Epithelial cell of proximal tubule (primary cell): ENCODE measurements at places on chromosomes 7 and 10.

DNA sequence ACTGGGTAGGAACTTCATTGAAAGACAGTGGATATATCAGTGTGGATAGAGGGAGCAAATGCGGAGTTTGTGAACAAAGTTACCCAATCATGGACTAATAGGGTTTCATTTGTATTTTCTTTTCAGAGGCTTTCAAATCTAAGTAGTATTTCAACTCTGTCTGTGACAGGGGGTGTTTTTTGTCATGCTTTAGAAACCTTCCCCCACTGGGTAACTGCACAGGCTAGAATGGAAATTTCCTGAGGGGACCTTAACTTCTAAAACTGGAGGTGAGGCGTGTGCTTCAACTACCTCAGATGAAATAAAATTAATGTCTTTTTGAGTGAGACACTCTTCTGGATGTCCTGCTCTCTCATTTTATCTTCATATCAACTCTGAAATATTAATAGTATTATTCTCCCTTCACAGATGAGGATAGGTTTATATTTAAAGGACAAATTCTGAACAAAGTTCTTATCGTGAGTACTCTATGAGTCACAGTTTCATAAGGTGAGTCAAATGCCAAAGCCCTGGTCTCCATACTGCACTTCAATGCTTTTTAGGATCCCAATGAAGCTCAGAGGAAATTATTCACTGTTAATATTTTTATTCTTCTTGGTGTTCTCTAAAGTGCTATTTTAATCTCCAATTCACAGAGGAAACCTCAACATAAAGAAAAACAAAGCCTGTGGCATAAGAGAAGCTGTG is 770.6 kb downstream of the CCSER2 start:
- no peak for DNase-seq

GRCh38 chr10:2925631-2926030 is 141.7 kb upstream of the PFKP start:
- DNase-seq: no peak

DNA sequence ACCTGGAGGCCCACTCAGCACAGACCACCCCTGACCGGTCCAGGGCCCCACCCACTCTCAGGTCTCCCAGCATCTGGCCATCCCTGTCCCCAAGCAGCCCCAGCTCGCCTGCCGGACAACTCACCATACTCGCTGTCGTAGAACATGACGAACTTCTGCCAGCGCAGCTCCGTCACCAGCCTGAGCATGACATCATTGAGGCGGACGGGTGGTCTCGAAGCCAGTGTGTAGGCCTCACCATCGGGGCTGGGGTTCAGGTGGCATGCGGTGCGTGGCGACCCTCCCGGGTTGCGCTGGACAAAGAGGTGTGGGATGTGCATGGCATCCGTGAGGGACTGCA is 160.4 kb downstream of the GRID1 start:
- DNase-seq: no peak

DNA sequence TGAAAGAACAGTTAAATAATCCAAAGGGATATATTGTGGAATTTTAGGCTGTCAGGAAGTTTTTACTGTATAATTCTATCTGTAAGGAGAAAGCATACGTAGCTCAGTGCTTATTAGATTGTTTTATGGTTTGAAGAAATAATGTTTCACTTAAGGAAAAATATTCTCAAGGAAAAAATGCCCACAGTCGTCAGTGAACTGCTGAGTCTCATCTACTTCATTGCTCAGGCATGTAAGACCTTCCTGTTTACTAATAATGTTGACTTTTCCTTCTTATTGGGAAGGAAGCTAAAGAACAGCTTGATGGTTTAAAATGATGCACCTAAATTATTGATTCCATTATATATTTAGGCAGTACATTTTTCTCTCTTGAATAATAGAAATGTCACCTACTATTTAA is 304.2 kb downstream of the SDK1 start:
- peak; percentile 39 for DNase-seq

DNA sequence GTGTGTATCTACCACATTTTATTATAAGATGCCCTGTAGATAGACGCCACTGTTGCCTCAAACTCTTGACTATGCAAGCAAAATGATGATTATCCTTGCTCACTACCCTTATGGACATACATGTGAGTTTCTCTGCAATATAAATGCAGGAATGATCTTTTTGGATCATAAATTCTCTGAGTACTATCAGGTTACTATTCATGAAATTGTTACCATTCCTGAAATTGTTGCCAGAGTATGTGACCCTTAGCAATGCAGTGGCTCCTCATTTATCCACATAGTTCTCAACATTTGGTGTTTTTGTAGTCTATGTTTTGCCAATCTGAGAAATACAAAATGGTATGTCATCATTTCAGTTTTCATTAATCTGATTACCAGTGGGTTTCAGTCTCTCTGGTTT is 166.2 kb upstream of the FAM3C start:
- DNase-seq: no peak

DNA sequence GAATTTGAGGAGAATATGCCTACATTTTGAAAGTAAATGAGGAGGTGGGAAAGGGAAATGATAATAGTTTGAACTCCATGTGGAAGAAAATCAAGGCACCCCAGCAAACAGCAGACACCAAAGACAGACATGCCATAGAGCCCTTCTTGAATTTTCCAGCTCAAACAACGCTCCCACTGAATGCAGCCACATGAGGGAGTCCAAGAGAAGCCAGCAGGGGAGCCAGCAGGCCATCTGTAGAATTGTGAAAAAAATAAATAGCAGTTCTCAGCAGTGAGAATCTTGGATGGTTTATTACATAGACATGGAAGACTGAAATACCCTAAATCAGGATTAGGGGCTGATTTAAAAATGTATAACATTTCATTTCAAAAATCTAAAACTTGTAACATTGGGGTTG is 1567.3 kb upstream of the LRRTM3 start:
- DNase-seq: peak; percentile 4

- DNase-seq: no peak
Observed at GRCh38 chr7:15684871-15685270, 1.6 kb downstream of the MEOX2 start.

- no peak for DNase-seq
Observed at GRCh38 chr7:4702961-4703512, 20.9 kb downstream of the FOXK1 start.

- DNase-seq: no peak
Observed at GRCh38 chr10:16436367-16436757, 448 bp upstream of the PTER start.

- no peak for DNase-seq
Observed at GRCh38 chr7:80392229-80393169, 119.4 kb downstream of the GNAT3 start.

GRCh38 chr10:4568086-4568485 is 257.9 kb upstream of the AKR1E2 start:
- DNase-seq: no peak

GRCh38 chr7:43590862-43591557 is 8.1 kb downstream of the STK17A start:
- no peak for DNase-seq

- DNase-seq: no peak
Observed at GRCh38 chr7:55071411-55072175, 52.8 kb downstream of the EGFR start.

GRCh38 chr10:75127471-75127870 is 16.0 kb downstream of the SAMD8 start:
- no peak for DNase-seq

- no peak for DNase-seq
Observed at GRCh38 chr7:36944838-36945237, 220.5 kb upstream of the AOAH start.

GRCh38 chr10:68550747-68551411 is 9.3 kb upstream of the TET1 start:
- no peak for DNase-seq

DNA sequence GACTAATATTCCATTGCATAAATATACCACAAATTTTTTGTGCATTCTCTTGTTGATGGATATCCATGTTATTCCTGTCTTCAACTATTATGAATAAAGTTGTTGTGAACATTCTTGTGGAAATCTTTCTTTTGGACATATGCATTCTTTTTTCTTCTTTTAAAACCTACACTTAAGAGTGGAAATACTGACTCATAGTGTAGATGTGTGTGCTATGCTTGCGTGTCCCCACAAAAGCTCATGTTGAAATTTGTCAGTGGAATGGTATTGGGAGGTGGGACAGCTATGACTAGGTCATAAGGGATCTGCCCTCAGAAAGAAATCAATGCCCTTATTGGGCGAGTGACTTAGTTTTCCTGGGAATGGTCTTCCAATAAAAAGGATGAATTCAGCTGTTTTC is 203.6 kb upstream of the PRSS58 start:
- no peak for DNase-seq

DNA sequence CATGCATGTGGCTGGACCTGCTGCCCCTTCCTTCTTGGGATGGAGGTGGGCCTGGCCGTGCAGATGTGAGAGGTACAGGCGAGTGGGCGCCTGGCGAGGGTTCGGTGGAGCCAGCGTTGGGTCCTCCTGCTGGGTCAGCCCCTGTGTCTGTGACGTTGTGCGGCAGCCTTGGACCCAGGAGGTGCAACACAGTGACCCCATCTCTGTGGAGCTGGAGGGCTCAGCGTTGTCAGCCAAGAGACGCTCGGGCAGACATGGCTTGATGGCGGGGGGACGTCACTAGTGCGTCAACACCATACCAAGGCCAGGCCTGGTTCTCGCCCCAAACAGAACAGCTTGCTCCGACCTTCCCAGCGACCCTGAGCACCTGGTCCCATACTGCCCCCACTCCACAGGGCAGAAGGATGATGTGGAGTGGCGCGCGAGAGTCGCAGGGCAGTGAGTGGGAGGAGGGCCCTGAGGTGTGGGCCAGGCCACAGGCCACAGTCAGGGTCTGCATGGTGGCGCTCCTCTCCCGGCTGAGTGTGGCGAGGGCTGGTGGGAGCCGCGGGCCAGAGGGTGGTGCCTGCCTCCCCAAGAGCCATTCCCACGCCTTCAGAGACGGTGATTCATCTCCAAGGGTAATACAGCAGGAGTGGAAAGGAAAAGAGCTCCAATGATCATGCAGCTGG is 184.4 kb downstream of the DNAJB6 start:
- DNase-seq: no peak

DNA sequence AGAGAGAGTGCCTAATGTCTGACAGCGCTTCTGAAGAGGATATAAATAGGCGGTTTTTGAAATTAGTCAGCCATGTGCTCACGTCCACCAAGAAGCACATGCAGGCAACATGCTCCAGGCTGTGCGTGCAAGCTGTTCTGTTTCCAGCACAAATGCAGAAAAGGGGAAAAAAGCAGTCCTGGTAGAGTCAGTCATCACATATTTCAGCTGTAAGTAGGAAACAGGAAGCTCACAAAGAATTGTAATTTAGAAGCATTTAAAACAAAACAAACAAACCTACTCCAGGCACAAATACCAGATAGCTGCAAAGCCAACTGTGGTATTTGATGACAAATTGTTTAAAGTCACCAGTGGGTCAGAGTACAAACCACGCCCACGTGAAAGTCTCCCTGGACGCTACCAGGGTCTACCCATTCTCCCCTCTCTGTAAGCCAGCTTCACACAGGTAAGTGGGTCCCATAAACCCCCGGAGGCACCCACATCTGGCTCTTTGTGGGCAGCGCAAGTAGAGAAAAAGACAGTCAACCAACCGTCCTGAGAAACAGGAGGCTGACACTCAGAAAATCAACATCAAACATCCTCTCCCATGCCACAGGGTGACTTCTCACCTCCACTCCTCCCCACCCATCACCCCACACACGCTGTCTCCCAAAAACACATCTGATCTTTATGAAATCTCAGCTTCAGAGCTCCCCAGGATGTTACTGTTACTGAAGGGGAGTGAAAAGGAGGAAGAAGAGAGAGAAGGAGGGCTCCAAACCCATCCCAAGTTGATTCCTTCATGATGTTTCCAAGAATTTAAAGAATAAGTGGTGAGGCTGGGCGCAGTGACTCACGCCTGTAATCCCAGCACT is 186.4 kb downstream of the FAM107B start:
- no peak for DNase-seq

DNA sequence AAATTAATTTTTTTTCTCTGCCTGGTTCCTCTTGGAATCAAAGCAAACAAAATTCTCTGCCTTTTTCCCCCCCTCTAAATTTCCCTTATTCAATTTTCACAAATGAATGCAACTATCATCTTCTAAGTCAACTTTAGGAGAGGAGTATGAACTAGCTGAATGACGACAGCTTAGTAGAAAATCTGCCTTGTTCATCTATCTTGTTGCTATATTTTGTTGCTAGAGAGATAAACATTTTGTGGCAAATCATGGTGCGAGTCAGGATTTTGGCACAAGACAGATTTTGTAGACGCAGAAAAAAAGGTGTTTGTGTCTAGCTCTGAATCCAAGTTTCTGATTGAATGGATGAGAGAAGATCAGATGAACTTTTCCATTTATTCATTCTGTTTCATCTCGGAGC is 81.0 kb upstream of the FZD8 start:
- DNase-seq: no peak

DNA sequence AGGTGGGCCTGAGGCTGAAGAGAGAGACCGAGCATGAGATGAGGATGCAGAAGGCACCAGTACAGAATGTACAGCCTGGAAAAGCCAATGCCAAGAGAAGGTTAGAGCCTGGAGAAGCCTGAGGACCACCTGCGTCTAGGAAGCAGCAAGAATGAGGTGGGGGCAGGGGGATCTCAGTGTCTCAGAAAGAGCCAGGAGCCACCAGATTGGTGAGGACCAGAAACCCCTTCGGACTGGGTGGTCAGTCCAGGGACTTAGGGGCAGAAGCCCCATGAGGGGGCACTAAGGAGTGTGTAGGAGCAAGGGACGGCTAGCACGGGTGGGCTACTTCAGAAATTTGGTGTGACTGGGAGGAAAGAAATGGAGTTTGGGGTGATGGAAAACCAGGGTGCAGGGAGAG is 205.9 kb upstream of the RNF32 start:
- no peak for DNase-seq

DNA sequence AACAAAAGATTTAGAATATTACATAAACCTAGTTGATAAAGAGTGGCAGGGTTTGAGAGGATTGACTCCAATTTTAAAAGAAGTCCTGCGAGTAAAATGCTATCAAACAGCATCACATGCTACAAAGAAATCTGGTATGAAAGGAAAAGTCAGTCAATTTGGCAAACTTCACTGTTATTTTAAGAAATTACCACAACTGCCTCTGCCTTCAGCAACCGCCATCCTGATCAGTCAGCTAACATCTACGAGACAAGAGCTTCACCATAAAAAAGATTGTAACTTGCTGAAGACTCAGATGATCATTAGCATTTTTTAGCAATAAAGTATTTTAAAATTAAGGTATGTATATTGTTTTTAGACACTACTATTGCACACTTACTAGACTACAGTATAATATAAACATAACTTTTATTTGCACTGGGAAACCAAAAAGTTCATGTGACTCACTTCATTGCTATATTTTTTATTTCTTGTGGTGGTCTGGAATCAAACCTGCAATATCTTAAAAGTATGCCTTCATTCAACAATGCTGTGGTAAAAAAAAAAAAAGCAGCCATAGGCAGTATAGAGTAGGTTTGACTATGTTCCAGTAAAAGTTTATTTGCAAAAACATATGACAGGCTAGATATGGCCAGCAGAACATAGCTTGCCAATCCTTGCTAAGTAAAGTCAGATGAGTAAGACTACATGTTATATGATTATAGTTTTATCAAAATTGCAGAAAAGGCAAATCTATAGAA is 74.4 kb downstream of the GLCCI1 start:
- DNase-seq: no peak

- DNase-seq: no peak
Observed at GRCh38 chr7:26397796-26398426, 106.2 kb downstream of the SNX10 start.
